ENCODE measurements at places on chromosomes 5 and 9.

GRCh38 chr5:141186897-141187512 lies at the start of gene PCDHB9:
TSS of gene PCDHB9 (plus strand) at chr5:141187161. CDS start at chr5:141187319, 158 bp downstream.
- peak; percentile 16 for DNase-seq

DNA sequence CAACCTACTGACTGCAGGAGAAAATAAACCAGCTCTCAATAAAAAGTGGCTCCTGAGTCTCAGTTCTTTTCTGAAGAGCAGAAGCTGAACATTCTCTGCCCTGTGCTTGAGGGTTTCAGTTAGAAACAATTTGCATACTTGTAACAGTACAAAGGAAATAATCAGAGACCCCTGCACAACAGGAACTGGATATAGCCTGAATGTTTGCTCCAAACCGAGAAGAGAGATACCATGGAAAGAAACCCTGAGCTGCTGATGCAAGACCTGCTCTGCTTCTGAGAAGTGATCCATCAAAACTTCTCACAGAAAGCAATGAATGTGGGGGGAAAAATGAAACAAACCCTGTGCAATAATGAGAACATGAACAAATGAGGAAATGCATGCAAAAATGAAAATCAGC lies 592.9 kb downstream of the SEMA5A start:
- no peak for DNase-seq

DNA sequence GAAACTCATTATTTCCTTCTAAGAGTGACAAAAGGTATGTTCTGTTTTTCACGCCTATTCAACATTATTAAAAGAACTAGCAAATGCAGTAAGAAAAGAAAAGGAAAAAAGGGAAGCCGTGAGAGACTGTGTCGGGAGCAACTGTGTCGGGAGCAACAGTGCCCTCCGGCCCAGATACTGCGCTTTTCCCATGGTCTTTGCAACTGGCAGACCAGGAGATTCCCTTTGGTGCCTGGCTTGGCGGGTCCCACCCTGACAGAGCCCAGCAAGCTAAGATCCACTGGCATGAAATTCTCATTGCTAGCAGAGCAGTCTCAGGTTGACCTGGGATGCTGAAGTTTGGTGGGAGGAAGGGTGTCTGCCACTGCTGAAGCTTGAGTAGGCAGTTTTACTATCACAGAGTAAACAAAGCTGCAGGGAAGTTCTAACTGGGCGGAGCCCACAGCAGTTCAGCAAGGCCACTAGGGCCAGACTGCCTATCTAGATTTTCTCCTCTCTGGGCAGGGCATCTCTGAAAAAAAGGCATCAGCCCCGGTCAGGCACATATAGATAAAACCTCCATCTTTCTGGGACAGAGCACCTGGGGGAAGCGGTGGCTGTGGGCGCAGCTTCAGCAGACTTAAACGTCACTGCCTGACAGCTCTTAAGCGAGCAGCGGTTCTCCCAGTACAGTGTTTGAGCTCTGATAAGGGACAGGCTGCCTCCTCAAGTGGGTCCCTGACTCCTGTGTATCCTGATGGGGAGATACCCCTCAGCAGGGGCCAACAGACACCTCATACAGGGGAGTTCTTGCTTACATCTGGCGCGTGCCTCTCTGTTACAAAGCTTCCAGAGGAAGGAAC lies 1237.4 kb upstream of the CDH18 start:
- no peak for DNase-seq

DNA sequence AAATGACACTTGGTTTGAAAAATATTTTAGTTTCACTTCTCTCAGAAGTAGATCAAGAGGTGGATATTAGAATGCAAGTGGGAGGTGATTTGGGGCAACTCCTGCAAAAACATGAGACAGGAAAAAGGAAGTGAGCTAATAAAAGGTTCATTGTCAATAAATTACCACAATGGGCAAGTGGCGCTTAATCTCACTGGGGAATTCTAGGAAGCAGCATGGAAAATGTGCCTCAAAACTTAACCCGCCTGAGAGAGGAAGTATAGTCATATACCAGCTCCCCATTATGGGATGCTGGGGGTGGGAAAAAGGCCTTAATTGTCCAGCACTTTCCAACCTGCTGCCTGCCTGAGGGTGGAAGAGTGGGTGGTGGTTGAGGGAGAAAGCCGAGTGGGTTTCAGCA lies 204.1 kb downstream of the ELAVL2 start:
- no peak for DNase-seq

DNA sequence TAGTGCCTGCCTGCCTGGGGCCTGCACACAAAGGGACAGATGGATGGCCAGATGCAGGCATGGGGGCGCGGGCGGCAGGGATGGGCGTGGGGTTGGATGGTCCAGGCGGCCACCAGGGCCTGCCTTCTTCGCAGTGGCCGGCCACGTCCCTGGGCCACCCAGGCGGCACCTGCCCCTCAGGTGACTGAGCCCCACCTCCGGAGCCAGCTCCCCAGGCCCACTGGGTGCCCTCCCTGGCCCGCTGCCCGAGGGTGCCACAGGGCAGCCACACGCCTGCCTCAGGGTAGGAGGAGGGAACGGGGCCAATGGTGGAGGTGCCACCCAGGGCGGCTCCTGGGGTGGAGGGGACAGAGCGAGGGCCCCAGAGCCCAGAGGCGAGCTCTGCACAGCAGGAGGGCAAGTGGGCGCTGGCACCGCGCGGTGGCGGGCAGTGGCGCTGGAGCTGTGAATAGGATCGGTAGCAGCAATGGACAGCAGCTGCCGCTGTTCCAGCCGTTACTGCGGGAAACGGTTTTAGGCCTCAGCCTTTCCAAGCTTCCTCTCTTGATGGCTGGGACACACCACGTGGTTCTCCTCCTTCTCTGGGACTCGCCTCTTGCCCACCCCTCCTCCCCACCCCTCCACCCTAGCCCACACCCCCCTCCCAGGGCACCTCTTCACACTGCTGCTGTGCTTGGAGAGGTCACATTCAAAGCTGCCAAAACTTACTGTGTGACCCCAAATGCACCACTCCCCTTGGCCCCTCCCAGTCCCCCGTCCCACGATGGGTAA lies 19.1 kb downstream of the LHX3 start:
- DNase-seq, result no peak

GRCh38 chr9:20985851-20986600 lies 45.4 kb downstream of the HACD4 start:
- DNase-seq, result peak; percentile 10

DNA sequence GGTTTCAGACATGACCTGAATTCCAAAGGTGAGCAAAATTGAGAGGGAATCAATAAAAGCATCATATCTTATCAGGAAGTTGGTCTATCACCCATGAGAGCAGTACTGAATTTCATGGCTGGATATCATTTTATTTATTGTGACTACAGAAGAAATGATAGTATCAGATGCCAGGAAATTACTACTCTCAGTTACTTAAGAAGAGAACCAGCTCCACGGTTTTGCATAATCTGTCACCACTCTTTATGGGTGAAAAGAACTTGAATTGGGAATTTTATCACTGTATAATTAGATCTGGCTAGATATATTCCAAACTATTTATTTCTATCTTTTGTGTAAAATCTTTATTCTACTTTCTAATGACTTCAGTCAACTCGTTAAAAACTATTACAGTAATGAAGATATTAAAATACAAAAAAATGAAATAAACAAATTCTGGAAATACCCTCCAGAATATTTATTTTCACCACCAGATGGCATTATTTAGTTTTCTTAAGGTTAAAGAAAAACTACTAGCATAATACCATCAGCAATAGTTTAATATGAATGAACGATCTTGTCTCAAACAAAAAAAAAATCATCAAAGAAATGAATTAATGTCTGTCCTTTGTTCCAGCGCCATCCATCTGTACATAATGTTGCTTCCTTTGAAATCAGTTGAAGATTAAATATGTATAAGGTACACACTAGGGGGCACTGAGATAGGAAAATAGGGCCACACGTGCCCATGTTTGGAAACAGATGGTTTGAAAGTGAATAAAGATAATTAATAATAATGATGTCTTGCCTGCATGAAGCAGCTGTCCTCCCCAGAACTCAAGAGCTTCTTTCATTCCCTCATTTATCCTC lies 84.7 kb upstream of the SLCO6A1 start:
- peak; percentile 42 for DNase-seq

DNA sequence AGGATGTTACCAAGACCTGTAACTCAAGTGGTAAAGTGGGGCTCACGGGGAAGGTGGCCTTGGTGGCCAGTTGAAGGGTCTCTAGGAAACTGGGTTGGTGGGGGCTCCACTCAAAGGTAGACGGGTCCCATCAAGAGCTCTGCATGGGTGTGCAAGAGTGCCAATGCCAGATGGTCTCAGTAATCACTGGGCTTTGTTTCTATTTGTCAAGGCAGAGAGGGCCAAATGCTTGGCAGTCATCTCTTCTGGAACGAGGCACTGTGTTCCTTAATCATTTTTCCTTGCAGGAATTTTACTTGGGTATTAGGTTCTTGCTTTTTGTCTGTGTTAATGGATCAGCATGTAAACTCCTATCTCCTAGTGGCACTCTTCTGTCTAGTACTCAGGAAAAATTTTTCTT lies 220.8 kb downstream of the DIRAS2 start:
- DNase-seq, result no peak

DNA sequence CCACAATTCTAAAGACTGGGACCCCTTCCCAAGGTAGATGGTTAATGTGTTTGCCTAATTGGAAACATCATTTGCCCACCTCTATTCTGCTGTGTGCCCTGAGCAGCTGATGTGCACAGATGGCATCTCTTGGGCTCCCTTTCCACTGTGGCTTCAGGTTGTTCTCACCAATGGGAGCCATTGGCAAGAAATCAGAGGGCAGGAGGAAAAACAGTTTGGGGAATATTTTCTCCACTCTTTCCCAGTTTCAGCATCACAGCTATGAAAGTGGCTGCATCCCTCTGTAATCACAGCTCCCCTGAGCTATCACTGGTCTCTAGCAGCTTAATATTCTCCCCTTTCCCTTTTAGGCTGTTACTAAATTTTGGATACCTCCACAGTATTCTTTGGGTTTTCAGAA lies 911.6 kb upstream of the SEMA6A start:
- no peak for DNase-seq

- no peak for DNase-seq
These were observed 49.5 kb downstream of the NSG2 start for GRCh38 chr5:174094857-174095606.

DNA sequence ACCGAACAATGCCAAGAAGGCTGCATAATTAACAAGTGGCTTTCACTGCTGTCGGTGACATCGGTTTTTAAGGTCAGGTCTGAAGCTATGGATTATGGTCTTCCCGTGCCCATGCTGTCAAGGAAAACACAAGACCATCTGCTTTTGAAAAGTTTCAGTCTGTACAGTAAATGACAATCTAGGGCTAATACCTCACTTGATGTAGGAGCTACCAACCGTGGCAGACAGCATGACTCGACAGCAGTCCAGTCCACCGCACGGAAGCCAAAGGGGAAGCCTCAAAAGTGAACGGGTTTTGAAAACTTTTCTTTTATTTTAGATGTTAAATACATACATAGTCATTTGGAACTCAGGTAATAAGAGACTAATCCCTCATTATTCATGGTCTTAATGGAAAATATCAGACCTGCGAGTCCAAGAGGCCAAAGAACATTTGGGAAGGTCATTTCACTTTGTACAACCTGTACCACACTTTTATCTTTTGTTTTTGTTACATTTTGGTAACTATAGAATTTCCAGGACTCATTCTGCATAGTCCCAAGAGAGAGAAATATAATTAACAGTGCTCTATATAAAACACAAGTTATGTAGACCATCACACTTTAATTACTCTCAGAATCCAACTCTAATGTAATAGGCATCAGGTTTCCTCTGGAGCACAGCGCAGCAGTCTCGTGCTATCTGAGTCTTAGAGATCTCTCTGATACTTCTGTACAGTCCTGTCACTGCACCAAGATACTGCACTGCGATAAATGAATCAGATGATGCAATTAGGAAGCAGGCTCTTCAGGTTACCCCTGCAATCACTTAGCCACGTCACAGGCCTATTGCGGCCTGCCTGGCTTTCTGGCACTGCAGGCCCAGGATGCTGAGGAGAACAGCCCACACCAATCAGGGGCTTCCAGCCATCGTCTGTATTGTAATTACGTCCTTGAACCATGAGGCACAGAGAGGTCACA lies 184.9 kb downstream of the FANCC start:
- DNase-seq, result no peak

DNA sequence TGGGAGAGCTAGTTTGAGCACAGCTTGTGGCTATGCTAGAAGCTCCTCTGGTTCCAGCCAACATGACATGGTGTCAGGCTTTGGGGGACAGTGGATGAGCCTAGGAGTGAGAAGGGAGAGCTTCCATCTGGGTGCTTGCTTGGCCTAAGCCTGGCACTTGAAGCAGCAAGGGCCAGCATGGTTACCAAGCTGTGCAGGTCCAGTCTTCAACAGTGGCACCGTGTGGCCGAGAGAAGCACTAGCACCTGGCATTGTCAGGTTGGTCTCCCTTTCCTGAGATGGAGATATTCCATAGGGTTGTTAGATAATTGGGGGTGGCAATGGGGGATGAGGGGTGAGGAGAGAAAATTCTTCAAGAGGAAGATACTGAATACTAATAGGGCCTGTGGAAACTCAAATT lies 261.9 kb downstream of the PBX3 start:
- DNase-seq, result peak; percentile 2

DNA sequence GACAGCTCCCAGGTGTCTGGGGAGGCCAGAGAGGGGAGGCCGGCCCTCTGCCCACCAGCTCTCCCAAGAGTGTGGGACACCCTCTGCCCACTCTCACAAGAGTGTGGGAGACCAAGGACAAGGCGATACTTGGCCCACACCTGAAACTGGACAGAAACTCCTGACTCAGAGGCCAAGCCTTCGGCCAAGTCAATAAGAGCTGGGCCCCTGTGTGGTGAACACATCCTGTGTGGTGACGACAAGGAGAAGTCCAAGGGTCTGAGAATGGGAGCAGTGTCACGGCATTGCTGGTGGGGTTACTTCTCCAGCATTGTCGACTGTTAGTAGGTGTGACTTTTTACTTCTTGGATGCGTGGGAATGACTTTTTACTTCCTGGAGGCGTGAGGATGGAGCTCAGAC lies 14.6 kb upstream of the F2RL1 start:
- DNase-seq, result peak; percentile 44

DNA sequence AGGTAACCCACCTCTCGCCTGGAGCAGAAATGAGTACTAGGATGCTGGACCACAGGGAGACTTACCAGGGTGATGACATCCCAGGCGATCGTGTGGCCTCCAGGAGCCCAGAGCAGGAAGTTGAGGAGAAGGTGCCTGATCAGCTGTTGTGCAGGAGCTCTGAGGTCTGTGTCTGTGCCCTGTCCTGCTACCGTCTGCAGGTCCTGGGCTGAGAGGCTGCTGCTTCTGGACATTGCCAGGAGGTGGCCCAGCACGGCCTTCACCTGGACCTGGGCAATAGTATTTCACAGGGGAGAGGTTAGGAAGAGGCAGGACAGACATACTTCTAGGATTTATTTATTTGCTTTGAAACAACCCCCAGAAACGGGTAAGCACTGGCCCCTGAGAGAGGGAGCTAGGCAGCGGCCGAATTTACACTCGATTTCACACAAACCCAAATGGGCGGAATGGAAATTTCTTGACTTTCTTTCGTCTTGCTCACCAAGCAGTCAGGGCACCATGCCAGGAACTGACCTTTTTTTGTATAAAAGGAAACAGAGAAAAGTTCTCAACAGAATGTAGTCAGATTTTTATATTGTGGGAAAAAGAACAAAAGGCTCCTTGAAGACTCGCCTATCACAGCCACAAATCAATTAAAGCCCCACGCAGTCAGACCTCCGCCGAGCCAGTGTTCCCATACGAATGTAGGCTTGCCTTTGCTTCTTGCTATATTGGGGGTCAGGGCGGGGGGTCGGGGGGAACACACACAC lies 210.3 kb downstream of the FANCC start:
- peak; percentile 47 for DNase-seq
